Astrocyte of the spinal cord (primary cell): ENCODE measurements at places on chromosomes 5 and 9.

- DNase-seq, result peak; percentile 84
Observed at GRCh38 chr5:138975098-138975847, 100.1 kb upstream of the LRRTM2 start.

- DNase-seq, result no peak
Observed at GRCh38 chr5:14937254-14937653, 65.7 kb upstream of the ANKH start.

DNA sequence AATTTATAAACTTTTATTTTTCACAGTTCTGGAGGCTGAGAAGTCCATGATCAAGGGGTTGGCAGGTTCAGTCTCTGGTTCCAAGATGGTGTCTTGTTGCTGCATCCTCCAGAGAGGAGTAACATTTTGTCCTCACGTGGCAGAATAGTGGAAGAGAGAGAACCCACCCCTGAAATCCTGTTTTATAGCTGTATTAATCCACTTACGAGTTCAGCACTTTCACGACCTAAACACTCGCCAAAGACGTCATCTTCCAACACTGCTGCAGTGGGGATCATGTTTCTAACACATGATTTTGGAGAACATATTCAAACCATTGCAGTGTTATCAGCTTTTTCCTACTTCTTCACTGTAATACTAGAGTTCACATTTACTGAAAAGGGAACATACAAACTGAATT, 233.0 kb upstream of the ATP10B start:
- DNase-seq, result no peak

DNA sequence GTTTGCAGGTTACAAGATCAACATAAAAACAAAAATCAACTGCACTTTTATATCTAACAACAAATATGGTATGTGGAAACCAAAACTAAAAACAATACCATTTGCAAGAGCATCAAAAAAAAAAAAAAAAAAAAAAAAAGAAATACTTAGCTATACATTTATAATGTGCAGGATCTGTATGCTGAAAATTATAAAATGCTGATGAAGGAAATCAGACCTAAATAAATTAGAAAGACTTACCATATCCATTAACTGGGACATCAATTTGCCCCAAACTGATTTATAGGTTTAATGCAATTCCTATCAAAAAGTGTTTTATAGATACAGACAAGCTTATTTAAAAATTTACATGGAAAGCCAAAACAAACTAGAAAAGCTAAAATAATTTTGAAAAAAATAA, 60.4 kb upstream of the OTP start:
- DNase-seq, result no peak

GRCh38 chr9:134438195-134438788, 112.0 kb downstream of the RXRA start:
- DNase-seq, result no peak

DNA sequence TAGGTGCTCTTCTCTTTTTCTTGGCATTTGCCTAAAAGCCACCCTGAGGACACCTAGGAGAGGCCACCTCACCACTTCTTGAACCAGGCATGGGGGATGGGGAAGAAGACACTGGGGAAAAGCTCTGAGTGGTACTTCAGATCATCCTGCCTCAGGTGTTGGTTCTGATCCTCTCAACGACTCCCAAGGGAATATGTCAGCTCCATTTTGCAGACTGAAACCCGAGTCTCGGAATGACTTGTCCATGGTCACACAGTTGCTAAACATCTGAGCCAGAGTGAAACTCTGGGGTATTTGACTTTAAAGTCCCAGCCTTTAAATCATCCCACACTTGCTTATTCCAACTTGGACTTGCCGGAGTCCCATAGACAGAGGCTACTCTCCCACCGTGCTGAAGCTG, 120.6 kb upstream of the GABRP start:
- no peak for DNase-seq

DNA sequence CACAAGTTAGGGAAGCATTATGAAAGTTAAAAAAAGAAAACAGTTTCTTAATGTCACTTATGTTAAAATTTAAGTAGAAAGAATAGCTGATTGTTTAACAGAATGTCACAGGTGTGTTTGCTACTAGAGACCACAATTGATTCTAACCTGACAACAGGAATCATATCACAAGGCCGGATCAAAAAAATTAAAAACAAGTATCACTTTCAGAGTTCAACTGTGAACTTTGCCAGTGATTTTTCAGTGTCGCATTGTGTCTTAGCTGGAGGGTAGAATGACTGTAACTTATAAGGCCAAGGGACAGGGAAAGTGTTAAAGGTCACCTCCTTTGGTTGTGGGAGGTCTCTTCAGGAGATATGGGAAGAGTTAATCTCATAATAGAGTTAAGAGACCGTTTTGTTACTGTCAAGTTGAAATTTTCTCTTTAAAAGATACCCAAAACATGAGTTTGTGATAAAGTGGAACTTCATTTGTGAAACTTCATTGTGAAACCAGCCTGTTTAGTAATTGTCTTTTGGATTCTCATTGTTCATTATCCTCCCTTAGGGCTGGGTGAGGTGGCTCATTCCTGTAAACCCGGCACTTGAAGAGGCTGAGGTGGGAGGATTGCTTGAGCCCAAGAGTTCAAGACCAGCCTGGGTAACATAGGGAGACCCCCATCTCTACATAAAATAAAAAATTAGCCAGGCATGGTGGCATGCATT, 40.9 kb downstream of the CPEB4 start:
- DNase-seq, result no peak

DNA sequence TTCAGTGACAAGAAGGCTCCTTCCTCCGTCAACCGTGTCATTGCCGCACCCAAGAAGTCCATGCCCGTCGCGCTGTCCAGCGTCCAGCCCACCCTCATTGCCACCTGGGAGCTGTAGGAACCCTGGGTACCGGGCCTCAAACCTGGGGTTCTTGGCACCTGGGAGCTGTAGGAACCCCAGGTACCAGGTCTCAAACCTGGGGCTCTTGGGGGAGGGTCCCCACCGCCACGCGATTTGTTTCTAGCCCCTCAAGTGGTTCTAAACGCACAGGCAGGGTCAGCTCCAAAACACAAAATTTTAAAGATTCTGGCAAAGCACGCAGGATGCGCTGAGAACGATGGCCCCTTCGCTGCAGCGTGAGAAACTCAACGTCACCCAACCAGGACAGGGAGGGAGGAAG, 17.7 kb downstream of the LHX3 start:
- DNase-seq, result no peak

DNA sequence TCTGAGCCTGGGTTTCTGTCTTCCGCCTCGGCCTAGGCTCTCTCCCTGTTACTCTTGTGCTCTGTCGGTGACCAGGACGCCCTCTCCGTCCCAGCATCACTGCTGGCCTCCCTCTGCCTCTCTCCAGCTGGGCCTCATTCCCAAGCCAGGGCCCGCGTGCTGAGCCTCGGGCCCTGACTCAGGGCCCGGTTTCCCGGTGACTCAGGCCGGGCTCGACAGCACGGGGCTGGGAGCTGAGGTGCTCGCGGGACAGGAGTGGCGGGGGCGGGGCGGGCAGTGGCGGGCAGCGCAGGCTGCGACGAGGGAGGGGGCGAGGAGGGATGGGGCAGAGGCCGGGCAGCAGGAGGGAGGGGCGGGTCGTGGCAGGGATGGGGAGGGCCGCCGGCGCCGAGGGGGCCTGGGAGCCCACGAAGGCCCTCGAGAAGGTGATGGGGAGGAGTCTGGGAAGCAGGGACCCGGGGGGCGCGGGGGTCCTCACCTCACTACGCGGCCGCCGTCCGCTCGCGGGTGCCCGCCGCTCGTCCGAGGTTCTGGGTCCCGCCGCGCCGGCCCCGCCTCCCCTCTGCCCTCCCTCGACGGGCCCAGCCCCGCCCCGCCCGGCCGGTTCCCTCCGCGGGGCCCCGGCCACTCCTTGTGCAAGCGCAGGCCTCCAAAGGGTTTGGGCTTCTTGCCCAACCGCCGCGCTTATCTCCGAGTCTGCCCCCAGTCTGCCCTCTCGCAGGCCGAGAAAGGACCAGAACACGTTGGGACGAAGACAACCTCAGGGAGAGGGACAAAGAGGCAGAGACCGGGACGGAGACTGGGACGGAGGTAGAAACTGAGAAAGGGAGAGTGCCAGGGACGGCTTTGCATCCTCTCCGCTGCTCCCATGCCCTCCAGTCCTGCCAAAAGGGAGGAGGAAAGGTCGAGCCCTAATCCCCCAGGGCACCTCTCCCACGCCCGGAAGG, at the start of gene ARAP3:
TSS of gene ARAP3 (minus strand) at position 536 of the 947 bp plus-strand sequence. CDS start 1,744 bp downstream, outside the sequence.
- peak; percentile 83 for DNase-seq

- DNase-seq, result no peak
Observed at GRCh38 chr5:14183187-14183939, 40.2 kb downstream of the TRIO start.

DNA sequence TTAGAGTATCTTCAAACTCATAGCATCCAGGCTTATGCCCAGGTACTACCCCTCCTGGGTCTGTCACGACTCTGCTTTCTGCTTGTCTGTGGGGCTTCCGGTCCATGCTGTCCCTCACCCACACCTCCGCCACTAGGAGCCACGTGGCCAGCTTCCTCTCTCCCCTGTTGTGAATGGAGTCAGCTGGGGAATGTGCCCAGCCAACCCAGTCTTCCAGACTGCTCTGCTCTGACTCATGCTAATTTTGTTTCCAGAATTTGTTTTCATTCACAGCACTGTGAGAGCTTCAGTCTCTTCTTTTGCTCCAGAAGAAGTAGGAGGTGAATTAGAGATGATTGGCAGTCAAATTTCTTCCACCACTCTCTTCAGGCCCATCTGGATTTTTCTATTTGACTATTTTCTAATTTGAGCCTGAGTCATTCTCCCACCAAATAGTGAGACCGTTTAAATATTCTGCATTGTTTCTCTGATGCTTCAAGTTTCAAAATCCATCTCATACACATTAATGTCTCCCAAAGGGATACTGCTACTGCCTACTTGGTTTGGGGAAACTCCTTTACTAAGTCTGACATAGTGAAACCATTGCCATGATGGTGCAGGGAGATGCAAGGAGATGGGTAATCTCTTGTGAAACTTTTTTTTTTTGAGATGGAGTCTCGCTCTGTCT, 424.1 kb upstream of the KIF2A start:
- peak; percentile 53 for DNase-seq

DNA sequence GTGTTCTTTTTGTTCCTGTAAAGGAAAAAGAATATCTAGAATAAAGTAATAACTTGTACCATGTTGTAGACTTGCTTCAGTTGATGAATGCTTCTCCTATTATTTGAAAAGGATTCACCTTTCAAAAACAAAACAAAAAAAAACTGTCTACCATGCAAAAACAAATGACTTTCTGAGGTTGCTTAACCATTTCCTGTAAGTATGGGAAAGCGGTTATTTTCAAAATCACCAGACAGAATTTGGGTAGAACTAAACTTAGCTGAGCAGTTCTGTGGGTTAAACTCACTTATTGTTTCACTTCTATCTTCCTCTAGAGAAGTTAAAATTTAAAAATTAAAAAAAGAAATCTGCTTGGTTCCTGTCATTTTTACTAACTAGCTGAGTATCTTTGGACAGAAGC, 25.2 kb downstream of the LNPEP start:
- DNase-seq, result no peak

DNA sequence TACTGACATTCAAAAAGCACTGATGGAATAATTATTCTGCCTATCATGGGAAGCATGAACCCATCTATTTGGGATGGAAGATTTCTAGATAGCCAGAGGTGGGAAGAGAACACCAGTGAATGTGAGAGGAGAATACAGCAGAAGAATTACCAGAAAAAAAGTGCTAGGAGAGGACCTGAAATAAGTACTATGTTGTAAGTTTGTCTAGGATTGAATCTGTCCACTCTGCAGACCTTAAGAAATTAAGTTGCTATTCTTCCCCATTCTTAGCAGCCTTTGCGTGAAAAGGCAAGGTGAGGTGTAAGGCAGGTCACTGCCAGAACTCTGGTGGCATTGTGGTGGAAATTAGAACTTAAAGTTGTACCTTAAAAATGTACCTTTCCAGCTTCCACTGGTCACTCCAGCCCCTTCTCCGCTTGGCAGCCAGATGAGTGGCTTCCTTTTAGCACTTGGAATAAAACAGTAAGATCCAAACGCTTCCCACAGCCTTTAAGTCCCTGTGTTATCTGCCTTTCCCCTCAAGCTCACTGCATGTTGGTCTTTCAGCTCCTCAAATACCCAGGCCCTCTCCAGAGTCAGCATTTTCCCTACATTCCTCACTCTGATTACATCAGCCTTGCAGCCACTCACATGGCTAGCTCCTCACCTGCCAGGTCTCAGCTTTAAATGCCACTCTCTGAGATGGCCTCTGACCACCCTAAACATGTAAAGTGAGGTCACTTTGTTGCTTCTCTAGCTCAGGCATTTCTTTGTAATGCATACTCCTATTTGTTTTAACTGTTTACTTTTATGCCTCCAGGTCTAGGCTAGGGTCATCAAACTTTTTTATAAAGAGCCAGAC, 253.0 kb downstream of the EPB41L4A start:
- DNase-seq, result no peak

GRCh38 chr5:176769911-176770310, 40.4 kb upstream of the UNC5A start:
- DNase-seq, result no peak

DNA sequence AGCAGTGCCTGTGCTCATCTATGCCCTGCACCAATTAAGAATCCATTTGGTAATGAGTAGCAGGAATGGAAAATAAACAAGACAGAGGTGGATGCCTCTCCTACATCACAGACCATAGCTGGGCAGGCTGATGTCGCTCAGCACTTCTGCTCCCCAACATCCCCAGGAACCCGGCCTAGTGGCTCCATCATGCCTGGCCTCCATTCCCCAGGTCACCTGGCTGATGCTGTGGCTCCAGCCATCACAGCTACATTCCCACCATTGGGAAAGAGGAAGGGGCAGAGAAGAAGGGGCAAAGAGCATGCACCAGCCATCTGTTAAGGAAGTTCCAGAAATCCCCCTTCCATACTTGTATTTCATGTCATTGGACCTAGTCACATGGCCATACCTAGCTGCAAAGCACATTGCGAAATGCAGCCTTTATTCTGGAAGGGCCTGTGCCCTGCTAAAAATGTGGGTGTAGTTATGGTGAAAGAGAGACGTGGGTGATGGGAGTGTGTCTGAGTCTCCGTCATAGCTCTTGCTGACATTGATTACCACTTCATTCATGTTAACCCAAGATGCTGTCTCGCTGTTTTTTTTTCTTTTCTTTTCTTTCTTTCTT, 86.1 kb upstream of the ADAMTS2 start:
- no peak for DNase-seq

- DNase-seq, result no peak
Observed at GRCh38 chr5:163633926-163634460, 128.6 kb downstream of the MAT2B start.

- peak; percentile 90 for DNase-seq
Observed at GRCh38 chr5:28301712-28302111, 1263.3 kb upstream of the CDH9 start.

- no peak for DNase-seq
Observed at GRCh38 chr5:7770436-7770835, 80.5 kb downstream of the CFAP90 start.

DNA sequence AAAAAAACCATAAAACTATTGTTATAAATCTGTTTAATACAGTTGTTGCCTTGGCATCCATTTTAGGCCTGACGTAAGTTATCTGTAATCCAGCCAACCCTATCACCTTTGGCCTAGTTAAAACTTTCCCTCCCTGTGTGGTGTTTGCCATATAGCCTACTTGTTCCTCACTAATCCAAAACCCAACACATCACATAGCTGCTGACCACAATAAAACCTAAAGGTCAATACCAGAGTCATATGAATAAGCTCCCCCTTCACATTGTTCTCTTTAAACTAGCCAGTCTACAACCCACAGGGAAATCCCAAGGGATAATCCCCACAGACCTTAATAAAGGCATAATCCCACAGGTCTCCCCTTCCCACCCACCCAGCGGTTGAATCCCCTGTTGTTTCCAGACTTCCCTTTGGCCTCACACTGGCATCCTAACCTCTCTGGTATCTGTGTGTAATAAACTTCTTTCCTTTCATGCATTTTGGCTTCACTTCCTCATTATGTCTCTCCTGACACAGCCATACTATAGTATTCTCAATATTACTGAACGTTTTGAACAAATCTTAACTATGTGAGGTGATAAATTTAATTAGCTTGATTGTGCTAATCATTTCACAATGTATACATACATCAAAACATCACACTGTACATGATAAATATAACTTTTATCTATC, 50.8 kb downstream of the DTWD2 start:
- peak; percentile 1 for DNase-seq
